Mesothelial cell of epicardium (in vitro differentiated cells): ENCODE measurements at places on chromosomes 2 and 18. TPM values are rescaled to one million over a fixed set of nuclear protein-coding genes. Genes with fewer than 3 reads are reported as not detected.
A peak's percentile ranks its signal among the peaks of the same experiment; 100 is the strongest.

DNA sequence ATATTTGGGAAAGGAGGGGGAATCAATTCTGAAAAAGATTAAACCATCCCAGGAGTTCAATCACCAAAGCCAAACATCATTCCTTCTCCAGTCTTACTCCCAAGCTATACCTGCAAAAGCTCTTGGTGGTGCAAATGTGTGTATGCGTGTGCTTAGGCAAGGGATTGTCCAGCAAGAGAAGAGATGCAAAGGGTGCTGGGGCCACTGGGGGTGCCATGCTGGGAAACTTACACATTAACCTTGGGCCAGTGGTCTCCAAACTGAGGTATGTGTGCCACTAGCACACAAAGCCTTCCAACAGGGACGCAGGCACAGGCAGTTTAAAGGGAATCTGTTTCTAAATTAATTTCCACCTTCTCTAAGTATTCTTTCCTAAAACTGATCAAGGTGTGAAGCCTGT, 307.9 kb downstream of the NBAS start:
- no peaks in the 10 kb centered on the region for H3K27me3 ChIP-seq
- DNase-seq: no peak
- H3K4me3 ChIP-seq: no peak overlapping the region
- no peak overlapping the region for H3K27ac ChIP-seq
- H3K36me3 ChIP-seq: peaks cover 33% of the 10 kb centered on the region

GRCh38 chr2:123791684-123792083, 233.4 kb upstream of the CNTNAP5 start:
- no peaks in the 10 kb centered on the region for H3K36me3 ChIP-seq
- no peaks in the 10 kb centered on the region for H3K27me3 ChIP-seq
- H3K4me1 ChIP-seq: no peaks in the 10 kb centered on the region
- no peak overlapping the region for H3K4me3 ChIP-seq

DNA sequence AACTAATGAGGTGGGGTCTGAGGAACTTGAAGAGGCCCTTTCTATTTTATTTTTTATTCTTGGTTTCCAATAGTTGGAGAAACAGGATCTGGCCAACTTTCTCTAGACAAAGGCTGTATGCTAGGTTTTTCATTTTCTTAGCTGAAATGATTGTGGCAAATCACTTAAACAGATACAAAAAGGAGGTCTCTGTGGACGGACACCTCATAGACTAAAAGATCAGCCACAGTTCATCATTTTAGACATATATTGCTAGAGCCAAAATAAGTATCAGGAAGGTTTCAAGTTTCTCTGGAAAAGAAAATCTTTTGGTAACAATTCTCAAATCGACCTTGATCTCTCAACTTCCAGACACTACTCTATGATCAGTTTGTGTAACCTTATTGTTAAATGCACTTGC, 224.5 kb upstream of the REV1 start:
- H3K27ac ChIP-seq: no peak overlapping the region
- H3K4me3 ChIP-seq: no peak overlapping the region
- no peaks in the 10 kb centered on the region for H3K27me3 ChIP-seq
- no peak for DNase-seq
- peaks cover 20% of the 10 kb centered on the region for H3K4me1 ChIP-seq

DNA sequence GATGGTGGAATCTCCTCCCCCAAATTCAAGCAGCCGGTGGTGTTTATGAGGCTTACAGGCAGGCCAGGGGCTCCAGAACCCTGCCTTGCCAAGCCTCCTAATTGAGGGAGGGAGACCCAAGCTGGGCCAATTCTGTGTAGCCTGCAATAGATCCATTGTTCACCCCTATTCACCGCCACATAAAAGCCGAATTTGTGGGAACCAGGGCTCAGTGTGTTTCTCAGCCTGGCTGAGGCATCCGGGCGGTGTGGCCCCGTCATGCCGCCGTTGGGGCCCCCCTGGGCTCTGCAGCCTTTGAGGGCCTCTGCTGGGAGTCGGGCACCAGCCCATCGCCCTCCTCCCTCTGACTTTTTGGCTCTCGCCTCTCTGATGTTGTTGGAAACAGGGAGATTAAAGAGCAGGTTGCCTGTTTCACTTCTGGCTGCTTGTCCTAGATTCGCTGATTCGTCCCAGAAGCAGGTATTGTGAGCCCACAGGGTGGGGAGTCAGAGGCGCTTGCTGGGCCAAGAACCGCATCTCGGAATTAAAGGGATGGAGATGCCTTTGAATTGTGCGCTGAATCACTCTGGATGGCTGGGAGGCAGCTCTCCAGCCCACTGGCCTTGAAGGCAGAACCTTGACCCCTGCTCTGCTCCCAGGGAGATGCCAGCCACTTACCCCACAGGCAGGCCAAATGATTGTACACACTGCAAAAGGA, 14.7 kb upstream of the OTOS start:
- peaks cover 46% of the 10 kb centered on the region for H3K27me3 ChIP-seq
- H3K4me1 ChIP-seq: peaks cover 3% of the 10 kb centered on the region
- H3K36me3 ChIP-seq: no peaks in the 10 kb centered on the region
- no peak overlapping the region for H3K27ac ChIP-seq

DNA sequence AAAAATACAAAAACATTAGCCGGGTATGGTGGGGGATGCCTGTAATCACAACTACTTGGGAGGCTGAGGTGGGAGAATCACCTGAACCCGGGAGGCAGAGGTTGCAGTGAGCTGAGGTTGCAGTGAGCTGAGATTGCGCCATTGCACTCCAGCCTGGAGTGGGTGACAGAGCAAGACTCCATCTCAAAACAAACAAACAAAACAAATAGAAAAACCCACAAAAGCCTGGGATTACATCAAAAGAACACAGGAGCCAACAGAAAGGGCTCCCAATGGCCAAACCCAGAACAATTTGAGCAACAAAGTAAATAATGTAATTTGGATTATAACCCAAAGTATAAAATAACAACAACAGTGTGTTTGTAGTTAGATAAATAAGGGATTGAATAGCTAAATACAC, 159.8 kb downstream of the UXS1 start:
- no peaks in the 10 kb centered on the region for H3K36me3 ChIP-seq
- DNase-seq: no peak
- H3K27ac ChIP-seq: no peak overlapping the region
- H3K4me1 ChIP-seq: peaks cover 19% of the 10 kb centered on the region
- H3K27me3 ChIP-seq: no peaks in the 10 kb centered on the region

DNA sequence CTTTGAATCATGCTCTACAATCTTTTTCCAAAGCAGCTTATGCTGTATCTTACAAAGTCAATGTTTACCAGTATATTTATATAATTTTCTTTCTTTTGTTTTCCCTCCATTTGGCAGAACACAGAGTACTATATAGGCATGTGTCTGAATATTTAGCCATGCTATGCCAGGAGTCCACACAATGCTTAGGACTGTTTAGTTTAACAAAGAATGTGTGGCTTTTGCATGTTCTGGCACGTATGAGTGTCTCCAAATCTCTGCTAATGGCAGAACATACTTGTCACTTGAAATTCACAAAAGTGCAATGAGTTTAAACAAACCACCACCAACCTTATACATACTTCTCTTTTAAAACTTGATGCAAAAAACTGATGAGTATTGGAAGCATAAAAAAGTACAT, 268.0 kb downstream of the NR4A2 start:
- H3K4me3 ChIP-seq: no peak overlapping the region
- H3K36me3 ChIP-seq: no peaks in the 10 kb centered on the region
- DNase-seq: no peak
- H3K4me1 ChIP-seq: peaks cover 6% of the 10 kb centered on the region
- no peaks in the 10 kb centered on the region for H3K27me3 ChIP-seq
- H3K27ac ChIP-seq: no peak overlapping the region

GRCh38 chr2:27996156-27996922, 105.8 kb downstream of the BABAM2 start:
- peaks cover 24% of the 10 kb centered on the region for H3K36me3 ChIP-seq
- DNase-seq: no peak

- H3K27me3 ChIP-seq: no peaks in the 10 kb centered on the region
- peak overlapping the region; percentile 73 for H3K27ac ChIP-seq
- peaks cover 43% of the 10 kb centered on the region for H3K4me1 ChIP-seq
Observed at GRCh38 chr2:186610785-186611184, 20.9 kb downstream of the ITGAV start.

The TYMS gene
- 54.0 to 60.8 TPM (median 55.4 TPM) in 3 replicates for total RNA-seq

The RESP18 gene
- total RNA-seq: not detected in 3 replicates

The ABCG8 gene
- not detected in 3 replicates for total RNA-seq

The C18orf32 gene
- 31.6 to 40.8 TPM (median 35.3 TPM) in 3 replicates for total RNA-seq

The PROKR1 gene
- 0.09 to 0.14 TPM (median 0.11 TPM) in 3 replicates for total RNA-seq
